Prostate gland (tissue), 2 donors: ENCODE measurements at places on chromosomes 7 and 10.

GRCh38 chr7:93544691-93545090 is 29.8 kb downstream of the CALCR start:
- H3K4me1 ChIP-seq: no peaks in the 10 kb centered on the region
- H3K27me3 ChIP-seq: no peaks in the 10 kb centered on the region
- no peak overlapping the region for H3K4me3 ChIP-seq

DNA sequence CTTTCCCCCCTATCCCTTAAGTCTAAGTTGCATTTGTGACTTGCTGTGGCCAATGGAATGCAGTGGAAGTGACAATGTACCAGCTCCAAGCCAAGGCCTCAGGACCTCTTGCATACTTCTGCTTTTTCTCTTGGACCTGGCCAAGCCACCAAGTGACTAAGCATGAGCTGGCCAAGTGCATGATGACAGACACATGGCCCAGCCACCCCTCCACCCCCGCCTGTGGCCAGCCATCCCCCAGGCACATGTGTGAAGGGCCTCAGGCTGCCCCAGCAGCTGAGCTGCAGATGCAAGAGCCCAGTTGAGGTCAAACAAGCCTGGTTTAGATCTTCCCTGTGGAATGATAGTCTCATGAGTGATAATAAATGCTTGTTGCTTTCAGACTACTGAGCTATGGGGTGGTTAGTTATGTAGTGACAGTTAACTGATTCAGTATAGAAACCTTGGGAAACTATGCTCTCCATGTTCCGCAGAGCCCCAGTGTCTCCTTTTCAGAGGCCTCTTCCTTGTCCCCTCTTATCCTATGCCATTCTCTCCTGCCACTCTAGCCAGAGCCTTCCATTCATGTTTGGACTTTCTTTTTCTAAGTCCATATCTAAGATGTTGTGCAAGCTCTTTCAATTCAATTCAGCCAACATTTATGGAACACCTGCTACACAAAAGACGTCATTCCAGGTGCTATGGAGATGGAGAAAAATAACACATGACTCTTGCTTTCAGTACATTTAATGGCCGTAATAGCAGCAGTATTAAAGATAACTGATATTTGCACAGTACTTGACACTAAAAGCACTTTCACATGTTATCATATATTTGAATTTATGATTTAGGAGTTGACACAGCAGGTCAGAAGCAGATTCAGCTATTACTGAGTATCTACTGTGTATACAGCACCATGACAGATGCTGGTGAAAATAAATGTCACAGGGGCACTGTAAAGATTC is 55.5 kb upstream of the LOXL4 start:
- H3K4me3 ChIP-seq: no peak overlapping the region
- H3K4me1 ChIP-seq: no peaks in the 10 kb centered on the region
- no peaks in the 10 kb centered on the region for H3K36me3 ChIP-seq
- DNase-seq: no peak

GRCh38 chr10:68406111-68406814 is 814 bp downstream of the RUFY2 start:
- H3K4me1 ChIP-seq: no peaks in the 10 kb centered on the region
- DNase-seq: peak; percentile 21
- no peaks in the 10 kb centered on the region for H3K27me3 ChIP-seq
- H3K36me3 ChIP-seq: no peaks in the 10 kb centered on the region
- H3K27ac ChIP-seq: peak overlapping the region; percentile 91

- no peaks in the 10 kb centered on the region for H3K4me1 ChIP-seq
- H3K4me3 ChIP-seq: no peak overlapping the region
- H3K36me3 ChIP-seq: no peaks in the 10 kb centered on the region
- no peaks in the 10 kb centered on the region for H3K27me3 ChIP-seq
- H3K27ac ChIP-seq: no peak overlapping the region
These were observed 118.2 kb downstream of the VPS50 start for GRCh38 chr7:93350338-93350737.

GRCh38 chr7:139775829-139776266 is 1.9 kb downstream of the HIPK2 start:
- peak overlapping the region; percentile 74 for H3K4me3 ChIP-seq
- H3K4me1 ChIP-seq: no peaks in the 10 kb centered on the region
- no peaks in the 10 kb centered on the region for H3K36me3 ChIP-seq
- H3K27ac ChIP-seq: peak overlapping the region; percentile 95
- H3K27me3 ChIP-seq: no peaks in the 10 kb centered on the region
- DNase-seq: peak; percentile 77

DNA sequence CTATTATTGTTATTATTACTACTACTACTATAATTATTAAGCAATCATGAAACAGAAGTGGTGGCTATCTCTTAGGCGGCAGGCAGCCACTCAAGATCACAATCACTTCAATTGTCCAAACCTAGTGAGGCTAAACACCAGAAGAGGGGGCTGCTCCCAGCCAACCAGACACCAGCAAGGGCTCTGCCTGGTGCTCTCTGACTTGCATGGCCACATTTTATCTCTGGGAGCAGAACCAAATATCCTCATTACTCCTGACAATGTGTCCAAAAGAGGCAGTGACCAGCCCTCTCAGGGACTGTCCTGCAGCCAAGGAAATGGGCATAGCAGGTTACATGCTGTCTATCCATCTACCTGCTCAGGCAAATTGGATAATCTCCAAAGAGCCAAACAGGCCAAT is 187.4 kb upstream of the PDE1C start:
- H3K27me3 ChIP-seq: no peaks in the 10 kb centered on the region
- DNase-seq: no peak
- no peaks in the 10 kb centered on the region for H3K4me1 ChIP-seq
- H3K4me3 ChIP-seq: no peak overlapping the region
- no peak overlapping the region for H3K27ac ChIP-seq

GRCh38 chr7:30323006-30323355 is 38.6 kb downstream of the ZNRF2 start:
- no peaks in the 10 kb centered on the region for H3K27me3 ChIP-seq
- no peaks in the 10 kb centered on the region for H3K36me3 ChIP-seq
- H3K4me3 ChIP-seq: no peak overlapping the region
- peak overlapping the region; percentile 34 for H3K27ac ChIP-seq
- peaks cover 4% of the 10 kb centered on the region for H3K4me1 ChIP-seq
- no peak for DNase-seq

DNA sequence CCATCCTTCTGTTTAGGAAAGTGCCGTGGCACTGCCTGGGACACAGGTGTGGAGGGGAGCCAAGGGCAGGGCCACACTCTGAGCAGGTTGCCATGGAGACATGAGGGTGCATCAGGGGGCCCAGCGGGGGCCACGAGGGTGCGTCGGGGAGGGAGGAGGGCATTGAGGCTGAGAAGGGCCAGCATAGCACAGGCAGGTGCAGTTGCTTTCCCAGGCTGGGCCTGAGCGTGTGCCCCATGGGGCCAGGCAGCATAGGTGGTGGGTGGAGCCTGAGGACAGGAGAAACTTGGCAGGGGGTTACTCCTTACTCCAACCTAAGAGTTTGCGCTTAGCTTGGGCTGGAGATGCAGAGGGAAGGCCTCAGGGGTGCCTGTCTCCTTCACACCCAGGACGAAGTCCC is 15.2 kb downstream of the YKT6 start:
- H3K36me3 ChIP-seq: no peaks in the 10 kb centered on the region
- H3K4me1 ChIP-seq: no peaks in the 10 kb centered on the region
- DNase-seq: no peak
- no peaks in the 10 kb centered on the region for H3K27me3 ChIP-seq
- no peak overlapping the region for H3K27ac ChIP-seq

GRCh38 chr10:75081379-75081778 is 30.1 kb upstream of the SAMD8 start:
- H3K4me3 ChIP-seq: no peak overlapping the region
- H3K4me1 ChIP-seq: peaks cover 10% of the 10 kb centered on the region
- H3K27me3 ChIP-seq: no peaks in the 10 kb centered on the region

DNA sequence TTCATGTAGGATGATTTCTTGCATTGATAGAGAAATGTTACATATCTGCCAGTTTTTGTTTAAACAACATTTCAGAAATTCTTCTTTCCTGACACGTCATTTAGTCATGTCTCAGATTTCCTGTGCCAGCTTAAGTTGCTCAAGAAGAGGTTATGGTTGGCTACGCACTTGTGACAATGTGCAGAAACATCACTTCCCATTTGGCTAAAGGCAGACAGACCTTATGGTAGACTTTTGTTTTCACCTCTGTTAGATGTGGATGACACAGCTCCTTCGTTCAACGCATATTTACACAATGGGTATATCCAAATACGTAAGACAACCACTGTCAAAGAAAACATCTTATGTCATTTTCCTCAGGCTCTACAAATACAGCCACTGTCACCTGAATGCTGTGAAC is 125.8 kb downstream of the DOCK4 start:
- H3K36me3 ChIP-seq: no peaks in the 10 kb centered on the region
- no peaks in the 10 kb centered on the region for H3K27me3 ChIP-seq
- H3K27ac ChIP-seq: no peak overlapping the region
- H3K4me3 ChIP-seq: no peak overlapping the region

DNA sequence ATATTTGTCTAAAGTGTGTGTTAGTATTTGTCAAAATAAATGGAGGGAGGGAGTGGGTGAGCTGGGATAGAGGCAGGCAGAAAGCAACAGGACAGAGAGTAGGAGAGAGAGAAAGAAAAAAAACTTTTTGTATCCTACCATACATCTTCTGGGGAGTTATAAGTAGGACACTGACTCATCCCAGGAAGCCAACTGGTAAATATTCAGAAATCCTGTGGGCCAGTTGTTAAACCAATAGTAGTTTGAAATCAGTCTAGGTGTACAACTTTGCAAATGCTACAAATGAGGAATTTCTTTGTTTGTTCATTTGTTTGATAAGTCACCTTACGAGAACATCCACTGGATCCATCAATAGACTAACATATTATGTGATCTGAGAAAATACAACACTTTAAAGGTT is 980.9 kb downstream of the GATA3 start:
- no peaks in the 10 kb centered on the region for H3K4me1 ChIP-seq
- no peaks in the 10 kb centered on the region for H3K27me3 ChIP-seq
- DNase-seq: no peak
- H3K27ac ChIP-seq: no peak overlapping the region
- no peaks in the 10 kb centered on the region for H3K36me3 ChIP-seq
- no peak overlapping the region for H3K4me3 ChIP-seq

GRCh38 chr7:19369806-19370205 is 224.6 kb upstream of the FERD3L start:
- DNase-seq: no peak
- H3K27me3 ChIP-seq: no peaks in the 10 kb centered on the region
- H3K4me3 ChIP-seq: no peak overlapping the region
- no peaks in the 10 kb centered on the region for H3K4me1 ChIP-seq

- no peak overlapping the region for H3K4me3 ChIP-seq
- no peaks in the 10 kb centered on the region for H3K4me1 ChIP-seq
- H3K27ac ChIP-seq: no peak overlapping the region
- DNase-seq: no peak
- H3K36me3 ChIP-seq: no peaks in the 10 kb centered on the region
These were observed 9.3 kb downstream of the CLCN1 start for GRCh38 chr7:143325240-143325639.

- H3K27ac ChIP-seq: no peak overlapping the region
- H3K4me3 ChIP-seq: no peak overlapping the region
- H3K27me3 ChIP-seq: no peaks in the 10 kb centered on the region
These were observed 26.8 kb upstream of the SMURF1 start for GRCh38 chr7:99170730-99171074.

GRCh38 chr7:101233907-101234547 is 3.6 kb downstream of the CLDN15 start:
- no peak overlapping the region for H3K27ac ChIP-seq
- H3K4me1 ChIP-seq: no peaks in the 10 kb centered on the region
- H3K27me3 ChIP-seq: no peaks in the 10 kb centered on the region
- no peak for DNase-seq
- H3K36me3 ChIP-seq: no peaks in the 10 kb centered on the region
